ENCODE measurements at places on chromosomes 4 and X.

DNA sequence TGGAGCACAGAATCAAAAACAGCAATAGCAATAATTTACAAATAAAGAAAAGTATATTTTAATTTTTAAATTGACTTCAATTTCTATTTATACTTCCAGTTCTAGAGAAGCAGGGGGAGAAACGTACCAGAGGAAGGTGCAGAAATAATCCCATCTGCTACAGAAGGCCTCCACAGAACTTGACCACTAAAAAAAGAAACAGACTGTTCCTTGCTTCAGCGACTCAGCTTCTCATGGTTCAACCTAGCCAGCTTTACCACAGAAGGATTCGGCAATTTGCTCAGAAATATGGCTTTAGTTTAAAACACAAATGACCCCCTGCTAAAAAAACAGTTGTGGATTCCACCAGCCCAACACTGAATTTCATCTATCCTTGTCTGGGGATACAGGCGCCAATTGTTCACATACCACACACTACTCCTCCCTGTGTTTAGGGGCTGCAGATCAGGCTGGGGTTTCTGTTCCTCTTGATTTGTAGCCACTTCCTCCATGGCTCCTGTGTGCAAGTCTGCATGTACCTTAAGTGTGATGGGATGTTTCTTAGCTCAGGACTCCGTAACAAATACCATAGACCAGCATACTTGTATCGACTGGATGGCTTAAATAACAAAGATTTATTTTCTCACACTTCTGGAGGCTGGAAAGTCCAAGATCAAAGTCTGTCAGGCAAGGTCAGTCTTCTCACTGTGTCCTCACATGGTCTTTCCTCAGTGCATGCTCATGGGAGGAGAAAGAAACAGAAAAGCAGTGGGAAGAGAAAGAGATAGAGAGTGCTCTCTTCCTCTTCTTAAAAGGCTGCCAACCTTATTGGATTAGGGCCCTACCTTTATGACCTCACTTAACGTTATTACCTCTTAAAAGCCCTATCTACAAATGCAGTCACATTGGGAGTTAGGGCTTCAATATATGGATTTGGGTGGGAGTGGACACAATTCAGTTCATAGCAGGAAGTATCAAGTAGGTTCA is 79.1 kb downstream of the AMOT start:
- DNase-seq, result no peak

DNA sequence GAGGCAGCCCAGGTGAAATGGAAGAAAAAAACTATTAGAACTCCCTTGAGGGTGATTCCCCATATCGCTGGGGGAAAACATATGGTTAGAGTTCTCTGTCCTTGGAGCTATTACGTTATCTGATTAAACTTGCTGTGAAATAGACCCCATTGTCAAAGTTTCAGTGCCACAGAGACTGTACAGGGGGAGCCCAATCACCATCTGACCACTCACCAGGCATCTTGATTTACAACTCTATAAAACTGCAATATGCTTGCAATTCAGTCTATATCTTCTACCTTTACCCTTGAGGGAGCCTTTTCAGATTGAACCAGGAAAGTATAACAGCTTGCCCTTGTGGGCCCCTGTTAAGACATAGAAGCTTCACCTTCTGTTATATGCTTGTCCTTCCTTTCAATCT is 18.2 kb downstream of the TMEM255A start:
- no peak for DNase-seq

DNA sequence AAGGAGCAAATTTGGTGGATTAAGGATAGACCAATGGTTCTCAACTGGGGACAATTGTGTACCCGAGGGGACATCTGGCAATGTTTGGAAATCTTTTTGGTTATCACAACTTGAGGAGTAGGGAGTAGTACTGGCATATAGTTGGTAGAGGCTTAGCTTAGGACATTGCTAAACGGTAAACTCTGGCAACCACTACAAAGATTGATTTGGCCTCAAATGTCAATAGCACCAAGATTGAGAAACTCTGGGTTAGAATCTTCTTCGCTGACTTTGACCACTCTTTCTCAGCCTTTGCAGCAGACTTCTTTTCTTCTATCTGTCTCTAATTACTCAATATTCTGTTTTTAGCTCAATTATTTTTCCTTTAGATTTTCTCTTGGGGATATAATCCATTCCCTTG is 1.5 kb upstream of the NBDY start:
- no peak for DNase-seq

- no peak for DNase-seq
Measured at GRCh38 chrX:17550011-17550410, 175.0 kb downstream of the NHS start.

- DNase-seq, result no peak
Measured at GRCh38 chrX:108267557-108267956, 170.7 kb downstream of the COL4A6 start.

GRCh38 chr4:138680989-138681604 is 334.5 kb upstream of the NOCT start:
- peak; percentile 68 for DNase-seq

DNA sequence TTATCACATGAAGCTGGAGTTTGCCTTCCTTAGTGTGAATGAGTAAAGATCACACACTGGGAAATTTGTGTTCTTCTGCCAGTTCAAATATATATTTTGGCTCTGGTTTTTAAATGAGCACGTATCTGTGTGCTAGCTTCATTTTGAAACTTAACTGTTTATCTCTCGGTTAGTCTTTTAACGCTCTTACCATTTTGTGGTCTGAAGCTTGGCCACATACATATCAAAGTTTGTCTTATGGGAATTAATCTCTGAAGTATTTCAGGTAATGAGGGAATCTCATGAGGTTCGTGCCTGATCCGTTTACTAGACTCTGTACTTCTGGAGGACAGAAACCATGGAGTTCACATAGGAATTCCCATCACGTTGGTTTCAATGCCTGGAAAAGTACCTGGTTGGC is 13.8 kb downstream of the ATP10D start:
- no peak for DNase-seq

GRCh38 chr4:176150356-176150682 is 45.1 kb downstream of the SPATA4 start:
- DNase-seq, result peak; percentile 20

- no peak for DNase-seq
Measured at GRCh38 chr4:3572363-3572762, 40.1 kb upstream of the LRPAP1 start.

GRCh38 chr4:8277356-8278008 is 7.9 kb downstream of the HTRA3 start:
- DNase-seq, result no peak

DNA sequence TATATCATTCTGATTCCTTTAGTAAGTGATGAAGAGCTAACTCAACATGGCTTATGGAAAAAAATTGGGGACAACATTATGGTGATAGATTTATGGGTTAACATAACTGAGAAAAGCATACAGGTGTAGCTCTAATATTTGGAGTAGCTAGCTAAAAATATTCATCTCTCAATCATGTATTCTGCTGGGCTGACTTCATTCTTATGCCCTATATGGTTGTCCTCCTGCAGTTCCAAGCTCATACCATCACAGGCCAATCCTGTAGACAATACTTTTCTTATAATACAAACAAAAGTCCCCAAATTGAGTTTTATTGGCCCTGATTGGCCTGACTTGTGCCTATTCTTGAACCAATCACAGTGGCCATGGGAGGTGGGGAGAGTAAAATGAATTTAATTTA is 6.7 kb upstream of the FAM241A start:
- DNase-seq, result no peak

DNA sequence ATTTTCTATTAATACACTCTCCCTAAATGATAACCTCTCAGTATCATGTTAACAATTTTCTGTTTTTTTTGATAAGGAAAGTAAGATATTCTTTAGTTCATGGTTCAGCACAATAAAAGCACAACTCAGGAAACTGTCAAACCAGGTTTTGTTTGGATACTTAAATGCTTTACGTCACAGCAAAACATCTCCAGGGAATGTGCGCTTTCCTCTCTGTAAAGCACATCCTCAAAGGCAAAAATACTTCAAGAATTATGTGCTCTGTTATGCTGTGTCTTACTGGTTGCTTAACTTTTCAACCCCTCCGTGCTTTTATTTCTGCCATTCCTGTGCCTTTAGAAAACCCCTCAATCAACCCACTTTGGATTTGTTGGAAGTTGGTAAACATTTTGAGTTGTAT is 27.8 kb downstream of the SNX25 start:
- DNase-seq, result no peak

GRCh38 chr4:176350671-176351070 is 30.9 kb downstream of the SPCS3 start:
- no peak for DNase-seq

All from kidney capillary endothelial cell (primary cell).